ENCODE measurements at places on chromosomes 16 and 17. TPM values are rescaled to one million over a fixed set of nuclear protein-coding genes. Genes with fewer than 3 reads are reported as not detected.

- H3K27me3 ChIP-seq: no peaks in the 10 kb centered on the region
- no peaks in the 10 kb centered on the region for H3K36me3 ChIP-seq
- peak; percentile 64 for DNase-seq
- H3K4me1 ChIP-seq: peaks cover 49% of the 10 kb centered on the region
- H3K27ac ChIP-seq: peak overlapping the region; percentile 40
- no peak overlapping the region for H3K4me3 ChIP-seq
Measured at GRCh38 chr17:44111777-44112176, 11.7 kb downstream of the HDAC5 start.

- no peak overlapping the region for H3K27ac ChIP-seq
- no peak overlapping the region for H3K4me3 ChIP-seq
- H3K36me3 ChIP-seq: no peaks in the 10 kb centered on the region
- no peak for DNase-seq
- H3K27me3 ChIP-seq: no peaks in the 10 kb centered on the region
- peaks cover 14% of the 10 kb centered on the region for H3K4me1 ChIP-seq
Measured at GRCh38 chr17:4534928-4535666, 20.1 kb downstream of the MYBBP1A start.

DNA sequence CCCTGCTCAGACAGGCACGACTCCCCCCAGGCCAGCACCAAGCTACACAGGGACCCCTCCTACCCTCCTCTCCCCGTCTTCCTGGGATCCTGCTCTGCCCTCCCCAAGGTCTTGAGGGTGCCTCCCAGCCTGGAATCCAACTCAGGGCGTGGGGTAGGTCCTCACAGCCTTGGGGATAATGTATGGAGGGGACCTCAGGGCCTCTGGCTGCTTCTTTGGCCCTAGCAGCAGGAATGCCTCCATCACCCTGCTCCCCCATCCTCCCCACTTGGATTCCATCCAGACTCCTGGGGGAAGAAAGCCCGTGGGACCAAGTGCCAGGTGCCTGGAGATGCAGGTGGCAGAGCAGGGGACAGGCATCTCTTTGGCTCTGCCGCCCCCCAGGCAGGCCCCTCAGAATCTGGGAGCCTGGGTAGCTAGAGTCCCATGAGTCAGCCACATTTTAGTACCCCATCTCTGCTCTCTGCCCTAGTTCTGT, 10.7 kb upstream of the STAC2 start:
- no peak overlapping the region for H3K27ac ChIP-seq
- H3K36me3 ChIP-seq: no peaks in the 10 kb centered on the region
- DNase-seq: no peak
- H3K27me3 ChIP-seq: no peaks in the 10 kb centered on the region
- H3K4me1 ChIP-seq: no peaks in the 10 kb centered on the region

DNA sequence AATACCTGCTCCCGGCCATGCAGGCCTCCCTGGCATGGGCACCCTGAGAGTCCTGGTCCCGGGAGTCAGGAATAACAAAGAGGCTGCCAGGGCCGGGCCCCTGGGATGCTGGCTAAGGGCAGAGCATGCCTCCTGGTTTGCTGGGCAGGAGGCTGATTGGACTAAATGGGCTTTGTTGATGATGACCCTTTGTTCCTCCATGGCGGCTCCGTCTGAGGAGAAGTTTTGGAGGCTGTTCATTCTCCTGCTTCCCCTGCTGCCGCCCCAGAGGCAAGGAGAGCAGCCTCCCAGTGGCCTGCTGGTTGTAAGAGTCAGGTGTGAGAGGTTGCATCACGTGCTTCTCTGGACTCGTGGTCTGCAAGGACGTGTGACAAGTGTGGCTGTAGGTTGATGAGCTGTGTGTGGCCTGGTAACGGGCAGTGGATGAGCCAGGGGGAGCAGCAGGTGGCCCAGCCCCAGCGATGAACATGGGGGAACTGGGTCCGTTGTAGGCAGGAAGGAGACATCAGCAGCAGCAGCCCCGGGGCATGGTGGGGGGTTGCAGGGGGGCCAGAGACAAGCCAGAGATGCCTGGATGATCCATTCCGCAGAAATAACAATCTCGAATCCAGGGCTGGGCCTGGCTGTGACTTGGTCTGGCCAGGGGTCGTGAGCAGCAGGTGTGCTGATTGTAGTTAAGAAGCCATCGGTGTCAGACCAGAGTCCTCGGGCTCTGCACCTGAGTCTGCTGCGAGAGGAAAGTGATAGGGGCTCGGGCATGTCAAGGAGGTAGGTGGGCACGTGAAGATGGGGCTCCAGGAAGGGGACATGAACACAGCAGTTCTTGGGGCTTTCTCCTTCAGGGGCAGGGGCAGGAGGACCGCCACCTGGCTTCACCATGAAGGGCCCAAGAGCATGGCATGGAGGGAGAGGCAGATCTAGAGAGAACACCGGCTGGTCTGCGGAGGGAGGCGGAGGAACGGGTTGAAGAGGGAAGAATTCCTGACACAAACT, 101.4 kb downstream of the TNFRSF13B start:
- H3K27ac ChIP-seq: no peak overlapping the region
- H3K36me3 ChIP-seq: no peaks in the 10 kb centered on the region
- no peaks in the 10 kb centered on the region for H3K4me1 ChIP-seq
- no peak for DNase-seq
- no peaks in the 10 kb centered on the region for H3K27me3 ChIP-seq

Gene GPRC5C
- 133 TPM for total RNA-seq

GRCh38 chr17:78888941-78889518, 14.0 kb downstream of the CEP295NL start:
- no peaks in the 10 kb centered on the region for H3K27me3 ChIP-seq
- H3K36me3 ChIP-seq: no peaks in the 10 kb centered on the region
- no peak for DNase-seq
- peaks cover 35% of the 10 kb centered on the region for H3K4me1 ChIP-seq
- H3K4me3 ChIP-seq: no peak overlapping the region
- no peak overlapping the region for H3K27ac ChIP-seq

- no peaks in the 10 kb centered on the region for H3K27me3 ChIP-seq
- H3K4me3 ChIP-seq: peak overlapping the region; percentile 4
- DNase-seq: no peak
Measured at GRCh38 chr17:58665946-58666857, 25.6 kb downstream of the TEX14 start.

Gene KRT27
- total RNA-seq: not detected

Gene ANKRD40CL
- not detected for total RNA-seq

Measured in ovary (tissue), 10 donors.